Astrocyte of the cerebellum (primary cell): ENCODE measurements at places on chromosomes 1 and 21.
A peak's percentile ranks its signal among the peaks of the same experiment; 100 is the strongest.

- DNase-seq = peak; percentile 81
Observed at GRCh38 chr1:11918799-11919519, 7.3 kb downstream of the KIAA2013 start.

DNA sequence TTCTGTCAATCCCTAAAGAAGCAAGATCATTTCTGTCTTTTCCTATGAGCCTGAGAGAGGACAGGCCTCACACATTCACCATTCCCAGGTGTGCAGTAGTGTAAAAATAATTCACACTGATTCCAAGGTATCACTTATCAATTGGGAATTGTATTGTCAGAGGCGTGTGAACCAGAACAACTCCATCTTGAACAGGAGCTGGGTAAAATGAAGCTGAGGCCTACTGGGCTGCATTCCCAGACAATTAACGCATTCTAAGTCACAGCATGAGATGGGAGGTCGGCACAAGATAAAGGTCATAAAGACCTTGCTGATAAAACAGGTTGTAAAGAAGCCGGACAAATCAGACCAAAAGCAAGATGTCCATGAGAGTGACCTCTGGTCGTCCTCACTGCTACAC lies 239.2 kb downstream of the SMYD3 start:
- no peak for DNase-seq

GRCh38 chr1:201418461-201418860 lies 3.1 kb downstream of the TNNI1 start:
- no peak for DNase-seq

DNA sequence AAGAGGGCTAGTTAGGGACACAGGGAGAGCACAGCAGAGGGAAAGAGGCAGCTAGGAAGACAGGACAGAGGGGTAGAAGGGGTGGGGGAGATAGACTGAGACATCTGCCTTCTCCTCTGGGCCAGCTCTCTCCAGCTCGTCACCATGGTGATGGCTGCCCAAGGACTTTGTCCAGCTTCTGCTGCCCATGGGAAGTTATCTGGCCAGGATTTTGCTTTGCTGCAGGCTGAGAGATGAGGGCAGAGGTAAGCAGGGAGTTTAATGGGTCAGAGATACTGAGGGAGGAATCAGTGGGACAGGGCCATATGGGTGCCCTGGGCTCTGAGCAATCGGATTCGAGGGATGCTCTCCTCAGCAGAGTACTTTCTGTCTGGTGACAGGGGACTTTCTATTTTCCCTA lies 34.5 kb upstream of the GPR37L1 start:
- no peak for DNase-seq

GRCh38 chr1:242623119-242623518 lies 98.6 kb upstream of the PLD5 start:
- DNase-seq = no peak

DNA sequence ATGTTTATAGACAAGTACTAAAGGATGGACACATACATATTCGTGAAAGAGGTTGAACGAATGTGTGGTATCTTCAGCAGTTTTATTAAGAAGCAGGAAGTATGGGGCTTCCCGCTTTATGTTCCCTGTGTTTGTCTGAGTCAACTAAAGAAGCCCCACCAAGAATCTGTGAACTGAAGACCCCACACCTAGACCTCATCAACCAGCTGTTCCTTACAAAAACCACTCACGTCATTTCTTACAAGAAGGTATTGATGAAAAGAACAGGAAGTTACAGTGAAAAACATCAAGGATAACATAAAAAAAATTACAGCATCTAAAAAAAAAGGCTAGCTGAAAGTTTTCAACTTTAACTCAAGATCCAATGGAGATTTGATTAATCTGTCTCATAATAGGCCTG lies 12.3 kb downstream of the REG4 start:
- no peak for DNase-seq

DNA sequence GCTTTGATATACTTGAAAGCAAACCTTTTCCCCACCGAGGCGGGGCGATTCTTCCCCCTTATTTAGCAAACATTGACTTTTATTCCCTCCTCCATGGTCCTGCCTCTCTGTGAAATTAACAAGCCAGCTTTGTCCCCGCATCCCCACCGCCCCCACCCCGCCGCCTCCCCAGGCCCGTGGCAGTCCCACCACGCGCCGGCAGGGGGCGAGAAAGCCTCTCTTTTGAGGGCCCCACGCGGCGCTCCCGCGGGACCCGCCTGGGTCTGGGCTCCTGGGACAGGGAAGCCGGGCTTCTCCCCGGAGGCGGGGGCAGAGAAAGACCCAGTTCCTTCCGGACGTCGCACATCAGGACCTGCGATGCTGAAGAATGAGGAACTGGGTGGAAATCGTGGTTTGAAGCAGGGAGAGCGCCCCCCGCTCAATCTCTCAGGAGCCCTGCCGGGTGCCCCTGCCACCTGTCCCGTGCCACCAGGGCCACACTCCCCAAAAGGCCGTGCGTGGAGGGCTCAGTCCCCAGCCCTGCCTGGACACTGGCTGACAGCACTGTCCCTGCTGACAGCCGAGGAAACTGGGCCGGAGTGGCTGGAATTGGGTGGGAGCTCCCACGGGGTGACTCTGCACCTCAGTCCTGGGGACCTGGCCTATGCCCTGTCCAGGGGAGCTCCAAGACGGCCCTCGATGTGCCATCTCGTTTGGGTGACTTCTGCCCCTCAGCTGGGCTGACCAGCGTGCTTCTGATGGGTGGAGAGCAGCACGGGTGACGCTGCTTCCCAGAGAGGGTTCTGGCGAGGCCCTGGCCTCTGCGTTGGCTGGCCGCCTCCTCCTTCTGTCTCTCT lies 8.6 kb upstream of the ACTRT2 start:
- DNase-seq = no peak

DNA sequence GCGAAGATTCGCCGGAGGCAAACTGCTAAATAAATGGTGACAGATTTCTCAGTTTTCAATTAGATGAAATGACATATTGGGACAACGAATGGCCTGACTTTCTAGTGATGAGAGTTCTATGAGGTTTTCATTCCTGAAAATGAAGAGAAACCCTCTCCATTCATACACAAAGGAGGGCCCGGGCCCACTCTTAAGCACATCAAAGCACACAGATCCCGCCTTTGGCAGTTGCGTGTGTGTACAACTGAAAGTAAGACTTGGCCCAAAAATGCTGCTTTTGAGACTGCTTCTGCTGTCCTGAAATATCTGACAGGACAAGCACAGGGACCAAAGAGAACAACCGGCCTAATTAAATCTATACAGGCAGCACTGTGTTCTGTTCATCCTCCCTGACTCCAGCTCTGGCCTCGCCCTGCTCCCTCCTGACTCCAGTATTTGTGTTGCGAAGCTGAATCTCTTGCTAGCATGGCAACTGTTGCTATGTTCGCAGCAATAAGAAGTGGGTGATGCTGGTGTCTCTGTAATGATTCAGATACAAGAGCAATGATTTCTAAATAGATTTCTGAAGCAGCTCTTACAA lies 7.4 kb downstream of the LRRC53 start:
- no peak for DNase-seq

GRCh38 chr1:179177182-179177581 lies 52.3 kb downstream of the ABL2 start:
- no peak for DNase-seq

DNA sequence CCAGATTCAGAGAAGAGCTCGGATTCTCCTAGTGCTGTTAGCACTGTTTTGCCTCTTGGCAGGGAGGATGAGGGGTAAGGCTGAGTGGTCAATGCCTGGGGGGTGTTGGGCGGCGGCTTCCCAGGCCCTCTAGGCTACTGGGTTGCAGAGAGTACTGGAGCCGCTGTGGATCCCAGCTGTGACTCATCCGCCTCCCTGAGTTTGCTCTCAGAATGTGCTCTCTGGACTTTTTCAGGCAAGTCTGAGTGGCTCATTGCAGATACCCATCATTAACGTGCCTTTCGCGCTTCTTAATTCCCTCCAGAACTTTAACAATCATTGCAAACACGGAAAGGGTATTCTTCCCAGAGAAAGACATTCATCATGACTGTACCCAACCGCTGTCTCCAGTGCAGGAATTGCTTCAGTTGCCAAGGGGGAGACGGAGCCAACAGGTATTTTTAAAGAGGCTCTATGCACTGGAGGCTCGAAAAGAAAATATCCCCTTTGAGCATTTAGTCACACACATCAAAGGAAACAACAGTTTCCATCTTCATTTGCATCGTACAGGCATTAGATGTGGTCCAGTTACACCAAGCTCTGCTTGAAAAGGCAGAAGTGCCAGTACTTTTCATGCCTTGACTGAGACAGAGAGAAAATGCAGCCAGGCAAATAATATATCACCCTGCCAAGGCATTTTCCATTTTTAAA lies 14.4 kb upstream of the CAMTA1 start:
- no peak for DNase-seq
